Upper lobe of left lung (tissue), 6 donors: ENCODE measurements at places on chromosomes 2 and 18.
A peak's percentile ranks its signal among the peaks of the same experiment; 100 is the strongest.

DNA sequence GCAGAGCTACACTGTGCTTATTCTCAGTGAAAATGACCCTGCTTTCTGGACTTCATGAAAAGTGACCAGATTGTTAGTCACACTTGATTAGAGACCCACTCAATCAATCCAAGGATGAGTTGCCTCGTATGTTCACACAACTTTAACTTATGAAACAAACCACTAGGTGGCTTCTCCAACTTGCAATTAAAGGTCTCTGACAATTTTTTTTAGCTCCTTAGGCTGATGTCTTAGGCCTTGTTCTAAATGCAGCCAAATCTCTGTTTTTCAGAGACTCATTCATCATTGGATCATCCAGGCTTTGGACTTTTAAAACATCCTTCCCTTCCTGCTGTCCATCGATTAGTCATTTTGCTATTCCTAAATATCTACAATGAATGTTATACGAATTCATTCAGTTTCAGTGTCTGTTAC is 63.4 kb downstream of the MREG start:
- DNase-seq: no peak

- DNase-seq: no peak
Measured at GRCh38 chr18:22106536-22107292, 62.7 kb upstream of the GATA6 start.

DNA sequence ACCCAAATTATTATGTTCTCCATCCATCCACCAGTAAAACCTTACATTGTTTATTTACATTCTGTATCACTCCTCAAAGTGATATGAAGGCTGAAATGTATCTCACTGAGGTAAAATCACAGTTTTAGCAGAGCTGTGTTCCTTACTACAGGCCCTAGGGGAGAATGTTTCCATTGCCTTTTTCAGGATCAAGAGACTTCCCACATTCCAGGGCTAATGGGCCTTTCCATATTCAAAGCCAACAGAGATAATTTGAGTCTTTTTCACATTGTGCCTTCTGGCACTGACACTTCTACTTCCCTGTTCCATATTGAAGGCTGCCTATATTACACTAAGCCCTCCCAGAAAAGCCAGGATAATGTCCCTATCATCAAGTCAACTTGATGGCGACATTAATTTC is 20.0 kb downstream of the NETO1 start:
- DNase-seq: no peak

DNA sequence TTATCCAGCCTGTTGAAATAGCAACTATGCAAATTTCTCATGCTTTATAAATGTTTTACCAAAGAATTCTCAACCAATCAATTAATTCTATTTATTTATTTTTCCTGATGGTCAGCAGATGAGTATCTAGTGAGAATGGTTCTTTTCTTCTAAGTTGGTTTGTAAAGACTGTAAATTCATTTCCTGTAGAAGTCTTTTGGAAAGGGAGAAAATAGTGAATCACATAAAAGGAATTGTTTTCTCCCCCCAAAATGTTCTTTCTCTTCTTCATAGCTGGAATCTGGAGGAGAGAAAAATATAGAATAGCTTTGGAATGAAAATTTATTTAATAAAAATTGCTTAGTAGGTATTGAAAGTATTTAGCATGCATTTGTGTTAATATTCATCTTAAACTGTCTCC is 836.1 kb upstream of the ZEB2 start:
- DNase-seq: no peak

DNA sequence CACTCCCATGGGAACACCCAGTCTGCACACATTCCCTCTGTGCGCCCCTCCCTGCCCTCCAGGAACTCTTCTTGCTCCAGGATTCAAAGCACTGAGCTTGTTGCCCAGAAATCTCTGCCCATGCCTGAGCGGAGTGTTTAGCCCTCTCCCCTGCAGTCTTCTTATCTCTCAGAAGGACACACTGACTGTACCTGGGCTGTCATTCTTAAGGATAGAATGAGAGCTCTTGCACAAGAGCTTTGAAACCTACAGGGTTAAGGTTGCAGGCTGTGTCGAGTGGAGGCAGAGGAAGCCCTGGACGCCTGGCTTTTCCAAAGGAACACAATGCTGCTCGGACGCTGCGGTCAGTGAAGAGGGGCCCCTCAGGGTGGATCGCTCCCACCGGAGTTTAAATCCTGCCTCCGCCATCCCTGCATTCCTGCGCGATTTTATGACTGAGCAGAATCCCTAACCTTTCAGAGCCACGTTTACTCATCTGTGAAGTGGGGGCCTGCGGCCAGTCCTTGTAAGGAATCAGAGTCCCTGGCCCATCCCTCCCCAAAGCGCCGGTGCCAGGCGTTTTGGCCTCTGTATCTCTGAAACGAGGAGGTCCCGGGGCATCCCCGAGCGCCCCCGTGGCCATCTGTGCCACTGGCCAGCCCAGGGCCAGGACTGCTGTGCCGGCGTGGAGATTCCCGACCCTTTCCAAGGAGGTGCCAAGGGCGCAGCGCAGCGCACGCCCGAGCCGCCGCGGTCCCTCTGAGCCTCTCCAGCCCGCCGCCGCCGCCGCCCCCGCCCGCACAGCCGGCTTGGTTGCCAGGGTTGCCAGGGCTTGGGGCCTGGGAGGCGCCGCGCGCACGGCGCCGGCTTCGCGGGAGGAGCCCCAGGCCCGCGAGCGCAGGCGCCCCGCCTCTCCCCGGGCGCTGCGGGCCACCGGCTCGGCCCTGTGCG is 58.9 kb downstream of the FAM168B start:
- peak; percentile 89 for DNase-seq

- no peak for DNase-seq
Measured at GRCh38 chr2:226791056-226791486, 8.5 kb downstream of the IRS1 start.

- no peak for DNase-seq
Measured at GRCh38 chr2:178258916-178259315, 64.6 kb downstream of the OSBPL6 start.

DNA sequence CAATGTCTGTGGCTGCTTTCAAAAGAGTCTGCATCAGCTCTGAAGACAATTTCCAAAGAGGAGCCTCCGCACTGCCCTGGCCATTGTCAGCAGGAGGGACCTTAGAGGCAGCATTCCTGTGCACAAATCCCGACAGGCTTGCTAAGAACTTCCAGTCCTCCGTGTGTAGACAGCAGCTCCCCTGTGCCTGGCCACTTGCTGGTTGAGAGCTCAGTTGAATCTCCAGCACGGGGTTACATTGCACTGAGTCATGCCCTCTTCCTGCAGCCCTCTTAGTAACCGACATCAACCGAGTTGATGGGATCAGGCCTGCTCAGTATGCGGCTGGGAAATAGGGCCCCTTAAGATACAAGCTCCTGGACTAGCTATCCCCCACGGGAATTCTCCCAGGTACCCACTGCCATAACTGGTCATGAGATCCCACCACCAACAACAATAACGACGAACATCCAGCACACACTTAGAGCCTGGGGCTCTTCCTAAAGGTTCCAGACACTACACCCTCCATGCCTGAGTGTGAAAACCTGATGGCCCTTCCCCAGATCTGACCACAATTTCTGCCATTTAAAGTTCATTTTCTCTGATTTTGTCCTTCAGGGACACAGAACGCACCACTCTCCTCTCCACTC is 12.0 kb downstream of the ATP6V1B1 start:
- no peak for DNase-seq

GRCh38 chr18:78787751-78788150 is 191.9 kb upstream of the SALL3 start:
- DNase-seq: no peak

- no peak for DNase-seq
Measured at GRCh38 chr18:251572-251971, 16.3 kb downstream of the THOC1 start.

GRCh38 chr18:3703732-3704176 is 253.8 kb downstream of the TGIF1 start:
- DNase-seq: peak; percentile 47

- no peak for DNase-seq
Measured at GRCh38 chr2:47696478-47696831, 86.5 kb upstream of the MSH6 start.

GRCh38 chr18:52433797-52434196 is 93.8 kb downstream of the DCC start:
- DNase-seq: no peak

DNA sequence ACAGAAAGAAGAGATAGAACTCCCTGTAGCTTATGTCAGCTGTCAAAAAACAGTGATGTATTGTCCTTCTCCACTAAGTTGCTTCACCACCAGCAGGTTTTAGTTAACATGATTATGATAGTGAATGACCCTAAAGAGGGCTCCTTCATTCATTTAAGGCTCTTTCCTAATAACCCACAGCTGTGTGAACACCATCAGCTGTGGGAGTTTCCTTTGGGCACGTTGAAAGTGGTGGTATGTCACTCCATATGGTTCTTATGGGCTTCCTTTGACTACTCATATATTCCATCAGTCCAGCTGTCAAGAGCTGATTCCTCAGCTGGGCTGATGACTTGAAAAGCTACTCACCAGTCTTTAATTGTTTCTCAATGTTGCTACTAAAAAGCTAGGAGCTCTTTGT is 210.3 kb downstream of the UBE2E3 start:
- DNase-seq: no peak

DNA sequence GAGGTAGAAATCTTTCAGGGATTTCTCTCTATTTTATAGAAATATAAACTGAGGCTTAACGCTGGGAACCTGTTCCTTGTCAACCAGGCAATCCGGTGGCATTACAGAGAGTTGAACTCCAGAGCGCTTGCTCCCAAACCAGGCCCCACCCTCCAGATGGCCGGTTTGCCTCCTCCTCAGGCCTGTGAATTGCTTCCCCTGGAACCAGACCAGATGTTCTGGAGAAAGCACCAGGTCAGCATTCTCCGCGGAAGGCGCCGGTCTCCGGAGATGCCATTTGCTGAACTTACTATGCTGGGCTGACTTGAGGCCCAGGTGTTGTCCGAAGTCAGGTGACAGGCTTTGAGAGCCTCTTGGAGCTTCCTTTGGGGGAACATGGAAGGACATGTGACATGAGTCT is 17.2 kb downstream of the TNP1 start:
- DNase-seq: no peak

GRCh38 chr18:906416-907114 is 1.9 kb downstream of the ADCYAP1 start:
- peak; percentile 50 for DNase-seq

DNA sequence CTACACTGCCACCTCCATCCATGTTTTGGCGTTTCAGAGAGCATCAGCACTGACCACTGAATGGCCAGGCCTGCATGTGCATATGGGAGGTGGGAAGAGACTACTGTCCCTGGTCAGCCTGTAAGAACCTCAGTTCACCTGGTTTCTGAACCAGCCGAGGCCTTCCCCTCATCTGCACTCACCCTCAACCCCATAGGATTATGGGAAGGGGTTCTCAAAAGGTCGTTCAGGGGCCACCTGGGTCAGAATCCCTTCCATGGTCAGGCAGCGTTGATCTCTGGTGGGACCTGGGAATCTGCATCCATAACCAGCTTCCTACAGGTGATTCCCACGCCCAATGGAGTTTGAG is 36.7 kb downstream of the TET3 start:
- no peak for DNase-seq

DNA sequence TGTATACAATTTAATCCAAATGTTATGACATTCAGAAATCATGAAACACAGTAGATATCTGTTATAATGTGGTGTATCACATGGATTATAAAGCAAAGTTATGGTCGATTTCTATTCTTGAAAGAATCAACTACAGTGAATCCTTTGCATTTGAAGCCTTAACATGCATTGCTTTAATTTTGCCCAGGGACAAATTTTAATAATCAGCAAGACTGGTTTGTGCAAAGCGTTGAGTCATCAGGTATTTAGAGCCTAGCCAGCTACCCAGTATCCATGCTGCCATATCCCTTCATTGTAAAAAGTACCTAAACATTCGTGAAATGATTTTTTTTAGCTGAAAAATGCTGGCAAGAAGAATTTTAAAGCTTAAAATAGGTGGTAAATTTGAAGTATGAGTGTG is 8.9 kb upstream of the SPDYA start:
- no peak for DNase-seq

DNA sequence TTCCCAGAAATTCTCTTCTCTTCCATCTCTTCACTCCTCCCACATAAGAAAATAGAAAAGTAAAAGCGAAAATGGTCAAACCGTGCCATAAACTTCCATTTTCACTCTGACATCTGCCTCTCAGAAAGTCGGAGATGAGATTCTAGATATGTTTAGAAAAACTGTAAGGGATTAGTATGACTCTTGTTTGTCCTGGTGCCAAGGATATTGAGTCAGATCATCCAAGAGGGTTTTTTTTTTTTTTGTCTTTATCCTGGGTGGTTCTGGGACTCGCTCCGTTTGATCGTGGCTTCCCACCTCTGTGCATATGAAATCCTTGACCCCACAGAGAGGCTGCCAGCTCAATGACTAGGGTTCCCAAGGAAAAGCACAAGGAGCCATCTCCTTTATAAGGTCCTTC is 17.3 kb downstream of the EN1 start:
- DNase-seq: no peak

- DNase-seq: no peak
Measured at GRCh38 chr2:120541553-120541932, 194.1 kb upstream of the GLI2 start.

DNA sequence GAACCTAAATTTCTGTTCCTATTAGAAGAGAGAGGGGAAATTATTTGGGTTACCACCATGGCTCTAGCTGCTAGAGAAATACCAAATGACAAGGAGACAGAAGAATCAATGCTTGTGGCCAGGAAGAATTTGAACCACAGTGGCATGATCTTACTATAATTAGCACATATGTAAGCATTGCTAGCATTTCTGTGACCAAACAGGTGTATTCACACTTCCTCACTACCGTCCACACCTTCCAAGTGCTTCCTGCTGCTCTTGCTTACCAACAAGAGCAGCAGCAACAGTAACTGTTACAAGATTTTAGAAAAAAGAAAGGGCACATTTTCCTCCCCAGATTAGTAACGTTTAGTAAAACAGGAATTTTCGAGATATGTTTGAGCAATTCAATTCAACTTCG is 60.5 kb downstream of the CDH7 start:
- DNase-seq: no peak

GRCh38 chr2:84876369-84876768 is 4.5 kb downstream of the TRABD2A start:
- DNase-seq: no peak

- DNase-seq: no peak
Measured at GRCh38 chr2:239026711-239027361, 179.0 kb downstream of the TWIST2 start.

DNA sequence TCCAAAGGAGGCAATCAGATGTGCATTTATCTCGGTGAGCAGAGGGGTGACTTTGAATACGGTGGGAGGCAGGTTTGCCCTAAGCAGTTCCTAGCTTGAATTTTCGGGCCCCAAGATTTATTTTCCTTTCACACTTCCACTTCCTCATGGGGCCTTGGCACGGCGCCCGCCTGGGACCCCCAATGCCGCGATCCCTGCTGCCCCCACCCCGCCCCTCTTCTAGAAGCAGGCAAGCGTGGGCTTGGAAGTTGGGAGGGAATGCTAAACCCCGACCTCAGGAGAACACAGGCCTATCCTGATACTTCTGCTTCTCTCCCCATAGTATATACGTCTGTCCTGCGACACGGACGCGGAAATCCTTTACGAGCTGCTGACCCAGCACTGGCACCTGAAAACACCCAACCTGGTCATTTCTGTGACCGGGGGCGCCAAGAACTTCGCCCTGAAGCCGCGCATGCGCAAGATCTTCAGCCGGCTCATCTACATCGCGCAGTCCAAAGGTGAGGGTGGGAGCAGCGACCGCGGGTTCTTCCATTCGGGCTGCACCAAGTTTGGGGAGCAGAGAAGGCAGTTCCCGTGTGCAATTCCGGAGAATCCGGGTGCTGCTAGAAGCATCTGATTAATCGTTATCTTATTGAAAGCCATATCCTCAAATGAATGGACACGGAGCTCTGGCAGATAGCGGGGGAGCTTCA is 21.6 kb downstream of the TRPM8 start:
- DNase-seq: no peak

- DNase-seq: no peak
Measured at GRCh38 chr2:152339556-152340286, 4.7 kb downstream of the FMNL2 start.
